ENCODE measurements at places on chromosomes 7 and 10.

- DNase-seq, result peak; percentile 74
These were observed 32.0 kb upstream of the PLEKHA1 start for GRCh38 chr10:122342293-122343134.

DNA sequence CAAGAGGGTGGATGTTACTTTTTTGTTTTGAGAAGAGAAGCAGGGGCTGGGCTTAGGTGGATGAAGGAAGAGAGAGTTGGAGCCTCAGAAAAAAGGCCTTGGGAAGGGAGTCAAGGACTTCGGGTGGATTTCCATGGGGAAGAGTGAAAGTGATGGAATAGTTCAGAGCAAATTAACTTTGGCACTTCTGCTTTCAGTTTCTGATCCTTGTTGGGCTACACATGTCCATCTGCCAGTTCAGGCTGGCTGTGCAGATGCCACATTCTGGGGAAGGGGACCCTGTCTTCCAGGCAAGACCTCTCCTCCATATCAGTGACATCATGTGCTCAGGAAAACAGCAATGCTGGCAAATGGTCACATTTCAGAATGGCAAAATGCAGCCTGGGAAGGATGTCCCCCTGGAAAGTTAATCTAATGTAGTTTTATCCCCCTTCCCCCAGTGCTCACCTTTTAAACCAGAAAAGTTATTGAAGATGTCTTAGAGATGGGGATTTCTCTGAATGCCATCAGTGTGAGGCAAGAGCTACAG lies 86.0 kb downstream of the WDFY4 start:
- DNase-seq, result no peak

DNA sequence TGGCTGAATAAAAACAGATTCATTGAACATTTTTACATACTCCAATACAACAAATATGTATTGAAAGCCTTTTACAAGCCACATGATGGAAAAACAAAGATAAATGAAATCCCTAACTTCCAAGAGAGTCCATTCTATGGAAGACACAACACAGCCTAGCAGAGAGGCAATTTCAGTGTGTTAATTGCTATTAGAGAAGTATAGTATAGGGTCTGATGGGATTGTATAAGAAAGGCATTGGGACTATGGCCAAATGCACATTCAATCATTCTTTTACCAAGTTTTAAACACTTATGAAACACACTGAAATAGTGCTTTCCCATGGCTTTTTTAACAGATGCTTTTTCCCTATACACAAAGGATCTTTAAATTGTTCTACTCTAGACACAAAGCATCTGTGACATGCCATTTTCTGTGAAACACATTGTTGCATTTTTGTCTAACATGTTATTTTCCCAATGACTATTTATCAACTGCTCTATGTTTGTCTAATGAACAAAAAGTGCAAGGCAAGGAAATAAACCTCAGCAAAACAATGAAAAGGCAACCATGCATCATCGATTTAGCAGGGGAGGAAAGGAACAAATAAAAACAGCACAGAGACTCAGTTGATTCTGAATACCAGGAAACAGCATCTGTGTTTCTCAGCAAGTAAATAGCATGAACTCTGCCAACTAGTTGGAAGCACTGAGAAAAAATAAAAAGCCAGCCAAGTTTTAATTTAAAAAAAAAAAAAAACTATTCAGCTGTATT lies 42.4 kb upstream of the PHYHIPL start:
- no peak for DNase-seq

DNA sequence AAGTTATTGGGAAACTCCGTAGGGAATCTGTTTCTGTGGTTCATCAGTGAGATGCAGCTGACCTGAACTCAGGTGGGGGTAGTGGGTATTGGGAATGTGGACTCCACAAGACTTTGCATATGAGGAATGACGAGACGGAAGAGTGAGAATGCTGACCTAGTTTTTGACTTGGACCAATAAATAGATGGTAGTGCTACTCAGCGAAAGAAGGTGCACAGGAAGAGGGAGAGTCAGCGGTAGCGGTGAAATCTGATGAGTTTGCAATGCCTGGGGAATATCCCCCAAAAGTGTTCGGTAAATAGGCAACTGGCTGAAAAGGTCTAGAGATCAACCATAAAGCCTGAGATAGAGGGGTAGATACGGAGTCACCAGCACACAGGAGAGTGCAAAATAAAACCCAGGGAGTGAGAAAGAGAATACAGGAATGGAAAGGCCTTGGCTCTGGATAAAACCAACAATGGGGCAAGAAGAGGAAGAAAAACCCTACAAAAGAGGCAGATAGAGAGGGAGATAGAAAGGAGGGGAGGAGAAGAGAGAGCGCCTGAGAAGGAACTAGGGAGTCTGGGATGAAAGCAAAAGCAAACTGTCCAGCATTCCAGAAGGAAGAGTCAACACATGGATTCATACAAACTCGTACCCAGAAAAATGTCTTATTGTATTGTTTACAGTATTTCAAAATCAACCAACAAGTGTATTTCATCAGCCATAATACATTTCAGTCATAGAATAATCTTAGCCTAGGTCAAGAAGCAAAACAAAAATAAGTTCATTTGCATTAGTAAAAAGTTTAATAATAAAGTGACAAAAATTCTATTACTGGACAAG lies 5.4 kb downstream of the ARHGAP21 start:
- DNase-seq, result no peak

GRCh38 chr7:106009503-106010226 lies 46.6 kb downstream of the CDHR3 start:
- peak; percentile 95 for DNase-seq

DNA sequence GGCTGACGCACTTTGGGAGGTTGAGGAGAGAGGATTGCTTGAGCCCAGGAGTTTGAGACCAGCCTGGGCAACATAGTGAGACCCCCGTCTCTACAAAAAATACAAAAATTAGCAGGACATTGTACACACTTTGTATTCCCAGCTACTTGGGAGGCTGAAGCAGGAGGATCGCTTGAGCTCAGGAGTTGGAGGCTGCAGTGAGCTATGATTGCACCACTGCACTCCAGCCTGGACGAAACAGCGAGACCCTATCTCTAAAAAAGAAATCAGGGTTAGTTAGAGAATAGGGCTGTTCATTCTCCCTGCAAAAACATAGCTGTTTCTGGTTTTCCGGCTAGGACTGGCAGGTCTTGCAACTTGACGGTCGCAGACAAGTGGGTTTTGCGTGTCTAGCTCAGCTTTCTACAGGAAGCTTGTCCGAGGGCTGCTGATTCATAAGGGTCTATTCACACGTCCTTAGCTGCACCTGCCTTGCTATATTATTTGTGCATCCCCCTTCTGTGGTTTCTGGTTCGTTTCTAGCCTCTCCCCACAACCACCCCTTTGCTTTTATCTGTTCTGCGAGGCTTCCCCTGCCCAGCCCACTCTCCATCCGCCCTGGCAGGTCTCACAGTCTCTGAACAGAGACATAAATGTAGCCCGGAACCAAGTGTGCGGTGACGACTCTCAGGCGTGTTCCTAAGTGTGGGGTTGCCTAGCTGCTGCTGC lies 10.7 kb downstream of the AMZ1 start:
- DNase-seq, result peak; percentile 29

- DNase-seq, result no peak
These were observed 133.7 kb upstream of the SH2B2 start for GRCh38 chr7:102152672-102153598.

- DNase-seq, result no peak
These were observed 36.1 kb downstream of the ETV1 start for GRCh38 chr7:13953368-13953767.

DNA sequence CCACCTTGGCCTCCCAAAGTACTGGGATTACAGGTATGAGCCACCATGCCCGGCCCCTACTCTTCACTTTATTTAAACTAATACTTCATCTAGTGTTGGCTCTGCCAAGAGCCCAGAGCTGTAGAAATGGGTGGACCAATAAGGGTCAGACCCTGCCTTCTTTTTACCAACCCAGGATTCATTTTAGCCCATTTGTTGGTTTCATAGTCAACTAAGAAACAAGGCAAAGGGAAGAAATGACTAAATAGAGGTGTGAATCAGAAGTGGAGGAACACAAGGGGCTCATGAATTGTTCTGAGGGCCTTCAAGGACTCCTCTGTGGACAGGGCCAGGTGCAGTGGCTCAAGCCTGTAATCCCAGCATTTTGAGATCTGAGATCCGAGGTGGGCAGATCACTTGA lies 1.1 kb downstream of the ANKRD2 start:
- no peak for DNase-seq

DNA sequence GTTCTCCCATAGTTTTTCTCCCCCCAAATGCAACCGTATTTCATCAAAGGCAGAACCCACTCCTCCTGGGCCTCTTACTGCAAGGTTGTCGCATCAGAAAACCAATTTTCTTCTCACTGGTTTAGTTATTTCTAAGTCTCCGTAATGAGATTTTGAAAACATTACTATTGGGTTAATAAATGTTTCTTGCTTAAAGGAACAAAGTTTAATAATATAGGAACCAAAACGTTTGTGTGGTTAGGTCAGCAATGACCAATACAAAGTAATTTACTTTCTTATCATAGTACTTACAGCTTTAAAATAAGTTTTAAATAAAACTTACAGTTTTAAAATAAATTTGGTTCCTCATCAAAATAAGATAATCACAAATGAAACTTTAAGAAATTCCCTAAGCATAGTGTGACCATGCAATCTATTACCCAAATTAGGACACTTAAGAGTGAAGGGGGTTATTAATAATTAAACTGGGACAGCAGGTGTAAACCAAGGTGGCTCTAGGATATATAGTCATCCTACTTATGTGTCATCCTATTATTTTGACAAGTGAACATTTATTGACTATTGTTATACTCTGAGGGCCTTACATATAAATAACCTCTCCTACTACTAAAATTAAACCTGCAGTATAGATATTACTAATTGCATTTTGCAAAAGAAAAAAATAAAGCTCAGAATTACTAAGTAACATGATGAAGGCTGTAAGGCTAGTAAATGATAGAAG lies 415.4 kb upstream of the LRRN3 start:
- no peak for DNase-seq

DNA sequence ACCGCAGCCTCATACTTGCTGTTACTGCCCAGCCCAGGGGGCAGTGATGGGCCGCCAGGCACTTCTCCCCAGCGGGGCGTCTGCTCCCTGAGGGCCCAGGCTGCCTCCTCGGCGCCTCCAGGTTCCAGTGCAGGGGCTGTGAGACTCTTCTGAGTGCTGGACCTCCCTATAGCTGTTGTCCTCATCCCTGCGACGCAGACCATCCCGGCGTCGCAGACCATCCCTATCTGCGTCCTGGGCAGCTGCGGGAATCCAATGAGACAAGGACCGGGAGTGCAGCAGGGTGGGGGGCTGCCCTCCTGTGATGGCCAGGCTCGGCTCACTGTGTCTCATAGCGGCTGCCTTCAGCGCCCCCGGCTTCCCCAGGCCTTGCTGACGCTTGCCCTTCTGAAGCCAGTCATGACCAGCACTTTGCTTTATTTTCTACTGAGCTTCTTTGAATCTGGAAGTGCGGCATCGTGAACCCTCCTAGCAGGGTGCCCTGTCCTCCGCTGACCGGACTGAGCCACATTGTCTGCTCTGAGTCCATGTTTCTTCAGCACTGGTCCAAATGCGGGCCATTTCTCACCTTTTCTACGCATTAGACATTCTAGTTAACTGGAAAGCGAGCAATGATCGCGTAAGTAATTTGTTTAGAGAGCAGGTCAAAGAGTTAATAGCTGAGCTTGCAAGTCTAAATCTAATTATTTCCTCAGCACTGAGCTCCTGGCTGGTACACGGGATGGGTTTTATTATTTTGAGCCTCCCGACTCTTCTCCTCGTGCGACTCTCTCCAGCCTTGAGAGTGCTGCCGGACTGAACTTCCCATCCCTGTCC lies 339.5 kb downstream of the WDR37 start:
- DNase-seq, result no peak

GRCh38 chr7:90655566-90655965 lies 59.4 kb downstream of the CDK14 start:
- DNase-seq, result no peak

- no peak for DNase-seq
These were observed 4.1 kb downstream of the ANKRD16 start for GRCh38 chr10:5885619-5886018.

DNA sequence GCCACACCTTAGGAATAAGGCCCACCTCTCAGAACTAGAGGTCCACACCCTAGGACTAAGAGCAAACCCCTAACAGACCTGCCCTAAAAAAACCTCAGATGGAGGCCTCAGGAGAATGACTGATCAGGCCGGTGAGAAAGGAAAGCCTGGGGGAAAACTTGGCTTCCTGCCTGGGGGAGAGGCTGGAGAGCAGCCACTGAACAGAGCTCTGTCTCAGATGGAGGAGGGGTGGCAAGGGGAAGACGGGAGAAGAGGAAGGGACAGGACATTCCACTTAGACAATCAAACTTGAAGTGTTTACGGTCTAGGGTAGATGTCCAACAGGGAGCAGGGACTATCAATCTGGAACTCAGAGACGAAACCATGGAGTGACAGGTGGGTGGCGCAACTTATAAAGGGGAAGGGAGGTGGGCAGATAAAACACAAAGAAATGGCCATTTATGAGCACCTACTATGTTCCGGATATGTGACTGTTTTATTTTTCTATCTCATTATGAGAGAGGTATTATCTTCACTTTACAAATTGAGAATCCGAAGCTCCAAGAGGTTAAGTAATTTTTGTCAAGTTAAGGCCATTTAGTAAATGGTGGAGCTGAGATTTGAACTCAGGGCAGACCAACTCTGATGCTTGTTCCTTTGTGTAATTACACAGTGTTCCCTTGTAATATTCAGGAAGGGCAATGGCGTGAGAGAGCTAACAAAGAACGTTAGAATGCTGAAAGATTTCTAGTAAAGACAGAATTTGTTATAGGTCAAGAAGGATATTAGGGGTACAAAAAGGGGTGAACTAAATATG lies 82.6 kb downstream of the DNMBP start:
- DNase-seq, result no peak

DNA sequence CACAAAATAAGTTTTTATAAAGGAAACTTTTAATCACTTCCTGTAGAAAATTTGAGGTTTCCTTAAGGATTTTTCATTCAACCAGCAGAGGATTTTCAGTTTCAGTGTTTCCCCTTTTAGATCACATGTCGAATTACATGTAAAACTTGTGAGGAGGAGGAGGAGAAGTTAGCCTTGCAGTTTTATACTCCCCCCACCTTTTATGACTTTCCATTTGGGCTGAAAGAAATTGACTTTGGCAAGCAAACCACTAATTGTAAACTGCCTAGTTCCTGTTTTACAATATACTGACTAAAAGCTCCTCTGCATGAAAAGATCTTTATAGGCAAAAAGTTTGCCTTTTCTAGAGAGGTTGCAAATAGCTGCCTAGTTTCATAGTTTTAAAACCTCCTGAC lies 3.0 kb downstream of the BAMBI start:
- peak; percentile 35 for DNase-seq

DNA sequence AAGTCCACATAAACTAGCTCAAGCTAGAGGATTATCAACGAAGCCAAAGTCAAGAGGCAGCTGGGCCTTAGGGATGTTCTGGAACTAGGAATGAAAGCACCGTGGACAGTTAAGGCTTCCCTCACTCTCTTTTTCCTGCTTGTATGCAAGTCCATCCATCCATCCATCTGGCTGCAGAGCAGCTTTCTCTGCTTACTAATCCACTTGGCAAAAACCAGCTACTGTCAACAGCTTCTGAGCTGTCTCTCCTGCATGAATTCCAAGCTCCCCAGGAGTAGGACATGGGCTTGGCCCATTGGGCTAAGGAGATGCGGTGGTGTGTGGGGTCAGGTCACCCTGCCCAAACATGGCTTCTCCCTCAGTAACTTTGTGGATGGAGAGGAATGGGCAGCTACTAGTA lies 66.2 kb downstream of the NAMPT start:
- DNase-seq, result no peak

- DNase-seq, result peak; percentile 73
These were observed at the start of gene FFAR4 for GRCh38 chr10:93566435-93567276. FFAR4 (plus strand) TSS chr10:93566665; CDS start chr10:93566721, 56 bp downstream.

- no peak for DNase-seq
These were observed 34.9 kb upstream of the TLL2 start for GRCh38 chr10:96548589-96548988.
